ENCODE measurements at places on chromosomes 13 and 19. TPM values are rescaled to one million over a fixed set of nuclear protein-coding genes. Genes with fewer than 3 reads are reported as not detected.

PRX gene
- 1.4 TPM for total RNA-seq

ZSCAN4 gene
- total RNA-seq: not detected

DNA sequence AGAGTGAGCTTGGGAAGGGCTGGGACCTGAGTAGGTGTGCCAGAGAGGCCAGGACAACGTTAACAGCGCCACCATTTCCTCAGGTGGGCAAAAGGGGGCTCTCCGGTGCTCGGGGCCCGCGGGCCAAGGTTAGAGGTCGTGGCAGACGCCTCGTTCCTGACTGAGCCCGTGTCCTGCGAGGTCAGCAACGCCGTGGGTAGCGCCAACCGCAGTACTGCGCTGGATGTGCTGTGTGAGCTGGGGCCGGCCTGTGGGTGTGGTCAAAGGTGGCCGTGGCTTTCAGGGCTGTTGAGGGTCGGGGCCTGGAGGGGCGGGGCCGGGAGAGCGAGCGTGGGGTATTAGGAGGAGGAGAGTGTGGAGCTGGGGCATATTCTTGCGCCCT lies 3.7 kb downstream of the KIRREL2 start:
- H3K27me3 ChIP-seq: peaks cover 45% of the 10 kb centered on the region
- no peak overlapping the region for H3K4me3 ChIP-seq
- H3K27ac ChIP-seq: no peak overlapping the region
- H3K4me1 ChIP-seq: peaks cover 10% of the 10 kb centered on the region
- no peak for DNase-seq

DNA sequence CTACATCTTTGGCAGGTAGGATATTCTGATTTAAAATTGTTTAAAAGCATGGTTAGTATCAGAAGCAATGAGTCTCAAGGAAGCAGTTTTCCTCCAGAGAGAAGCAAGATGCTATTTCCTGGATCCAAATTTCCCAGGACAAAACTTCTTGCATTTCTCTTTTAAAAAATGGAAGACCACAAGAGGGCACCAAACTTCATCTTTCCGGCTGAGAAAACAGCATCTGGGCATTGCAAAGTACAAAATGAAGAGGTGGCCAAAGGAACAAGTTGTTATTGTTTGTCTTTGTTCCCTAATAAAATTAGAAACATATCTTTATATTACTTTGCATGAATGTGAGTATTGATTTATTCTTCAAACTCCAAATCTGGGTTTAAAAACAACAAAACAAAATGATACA lies 60.0 kb upstream of the LRCH1 start:
- no peak overlapping the region for H3K27ac ChIP-seq
- H3K4me3 ChIP-seq: no peak overlapping the region
- no peak for DNase-seq
- H3K4me1 ChIP-seq: no peaks in the 10 kb centered on the region

All from activated CD4-positive, alpha-beta T cell treated with anti-CD3 and anti-CD28 coated beads for 36 hours (primary cell).